ENCODE measurements at places on chromosomes 12 and 14. TPM values are rescaled to one million over a fixed set of nuclear protein-coding genes. Genes with fewer than 3 reads are reported as not detected.

The CMKLR1 gene
- 47.3 TPM for total RNA-seq

The TEX22 gene
- total RNA-seq: 0.37 TPM

The TTC9 gene
- 1.3 TPM for total RNA-seq

The KLRG1 gene
- 5.2 TPM for total RNA-seq

The SLCO1B1 gene
- not detected for total RNA-seq

The GLIPR1L2 gene
- 4.4 TPM for total RNA-seq

The IRAK3 gene
- 9.0 TPM for total RNA-seq

The OAS1 gene
- 10.3 TPM for total RNA-seq

The NGDN gene
- total RNA-seq: 16.8 TPM

The KRT82 gene
- total RNA-seq: not detected

The NT5DC3 gene
- total RNA-seq: 5.2 TPM

The CLEC2B gene
- total RNA-seq: 8.7 TPM

The NTF3 gene
- 0.74 TPM for total RNA-seq

The PLEKHG3 gene
- total RNA-seq: 20.8 TPM

The RASAL1 gene
- not detected for total RNA-seq
